ENCODE measurements at places on chromosomes 16 and 17. TPM values are rescaled to one million over a fixed set of nuclear protein-coding genes. Genes with fewer than 3 reads are reported as not detected.

The C1QTNF8 gene
- total RNA-seq: not detected

DNA sequence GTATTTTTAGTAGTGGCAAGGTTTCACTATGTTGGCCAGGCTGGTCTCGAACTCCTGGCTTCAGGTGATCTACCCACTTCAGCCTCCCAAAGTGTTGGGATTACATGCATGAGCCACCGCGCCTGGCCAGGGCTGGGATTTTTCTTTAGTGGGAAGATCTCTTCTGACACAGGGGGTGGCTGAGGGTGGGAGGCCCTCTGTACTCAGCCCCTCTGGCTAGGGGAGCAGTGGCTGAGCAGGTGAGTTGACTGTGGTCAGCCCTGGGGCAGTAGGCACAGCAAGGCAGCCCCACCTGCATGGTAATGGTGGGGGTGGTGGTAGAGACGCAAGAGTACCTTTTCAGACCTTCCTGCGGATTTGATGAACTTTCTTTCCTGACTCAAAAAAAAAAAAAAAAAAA, 12.3 kb upstream of the GPRC5B start:
- no peak overlapping the region for H3K4me3 ChIP-seq
- no peaks in the 10 kb centered on the region for H3K36me3 ChIP-seq
- no peak overlapping the region for H3K27ac ChIP-seq
- H3K27me3 ChIP-seq: no peaks in the 10 kb centered on the region
- H3K4me1 ChIP-seq: no peaks in the 10 kb centered on the region

GRCh38 chr17:35942588-35943186, 826 bp downstream of the LYZL6 start:
- H3K4me1 ChIP-seq: no peaks in the 10 kb centered on the region
- no peak overlapping the region for H3K27ac ChIP-seq
- no peak overlapping the region for H3K4me3 ChIP-seq

The HOXB1 gene
- total RNA-seq: not detected

GRCh38 chr17:55614061-55614460, 102.8 kb upstream of the SMIM36 start:
- no peak for DNase-seq
- H3K27ac ChIP-seq: no peak overlapping the region
- H3K4me1 ChIP-seq: no peaks in the 10 kb centered on the region
- no peaks in the 10 kb centered on the region for H3K27me3 ChIP-seq

DNA sequence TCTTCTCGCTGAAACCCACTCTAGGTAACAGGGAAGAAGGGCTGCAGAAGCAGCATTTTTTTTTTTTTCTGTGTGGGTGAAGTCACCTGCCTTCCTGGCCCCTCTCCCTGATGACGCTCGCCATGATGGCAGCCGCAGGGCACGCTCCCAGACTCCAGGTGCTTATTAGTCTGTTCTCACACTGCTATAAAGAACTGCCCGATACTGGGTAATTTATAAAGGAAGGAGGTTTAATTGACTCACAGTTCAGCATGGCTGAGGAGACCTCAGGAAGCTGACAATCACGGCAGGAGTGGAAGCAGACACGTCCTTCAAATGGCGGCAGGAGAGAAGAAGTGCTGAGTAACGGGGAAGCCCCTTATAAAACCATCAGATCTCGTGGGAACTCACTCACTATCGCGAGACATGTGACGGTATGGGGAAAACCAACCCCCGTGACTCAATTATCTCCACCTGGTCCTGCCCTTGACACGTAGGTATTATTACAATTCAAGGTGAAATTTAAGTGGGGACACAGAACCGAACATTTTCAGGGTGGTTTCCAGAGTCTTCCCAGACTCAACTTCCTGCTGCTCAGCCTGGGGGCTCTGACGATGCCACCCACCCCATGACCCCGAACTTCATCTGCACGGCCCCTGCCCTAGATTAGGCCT, 34.9 kb upstream of the NLRP1 start:
- no peak overlapping the region for H3K4me3 ChIP-seq
- no peak overlapping the region for H3K27ac ChIP-seq
- no peaks in the 10 kb centered on the region for H3K4me1 ChIP-seq
- DNase-seq: no peak

The PIRT gene
- total RNA-seq: not detected

- H3K4me1 ChIP-seq: peaks cover 42% of the 10 kb centered on the region
- H3K4me3 ChIP-seq: peak overlapping the region; percentile 50
- peak overlapping the region; percentile 100 for H3K27ac ChIP-seq
- H3K36me3 ChIP-seq: no peaks in the 10 kb centered on the region
- DNase-seq: no peak
Observed at GRCh38 chr17:43367737-43368242, 31.0 kb upstream of the ARL4D start.

The PRDM7 gene
- not detected for total RNA-seq

The SEPTIN12 gene
- not detected for total RNA-seq

DNA sequence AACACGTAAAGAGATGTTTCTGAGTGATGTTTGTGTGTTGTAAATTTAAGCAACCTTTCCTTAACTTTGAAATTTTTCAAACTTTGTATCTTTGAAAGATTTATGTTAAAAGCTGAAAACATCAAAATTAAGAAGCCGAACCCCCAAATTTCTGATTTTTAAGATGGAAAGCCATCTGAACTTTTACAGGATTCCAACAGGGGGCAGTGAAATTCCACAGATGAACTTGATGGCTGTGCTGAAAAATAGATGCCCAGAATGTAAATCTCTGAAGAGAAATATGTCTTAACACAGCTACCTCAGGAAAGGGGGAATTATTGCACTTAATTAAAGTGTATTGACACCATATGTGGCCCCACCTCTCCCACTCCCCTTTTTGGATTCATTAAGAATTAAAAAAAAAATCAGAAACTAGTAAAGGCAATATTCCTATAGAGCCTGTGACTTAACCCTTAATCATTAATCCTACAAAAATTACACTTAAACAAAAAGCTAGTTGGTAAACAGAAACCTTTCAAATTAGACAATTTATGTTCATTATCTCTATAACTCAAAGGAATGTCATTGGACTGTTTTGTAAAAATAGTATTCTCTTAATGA, 597.9 kb downstream of the KCNJ2 start:
- no peaks in the 10 kb centered on the region for H3K27me3 ChIP-seq
- no peaks in the 10 kb centered on the region for H3K36me3 ChIP-seq
- no peak overlapping the region for H3K27ac ChIP-seq
- no peaks in the 10 kb centered on the region for H3K4me1 ChIP-seq

The ATAD5 gene
- total RNA-seq: 0.46 TPM

GRCh38 chr16:20271893-20272292, 55.4 kb downstream of the GP2 start:
- H3K36me3 ChIP-seq: no peaks in the 10 kb centered on the region
- no peak overlapping the region for H3K27ac ChIP-seq
- DNase-seq: no peak
- no peaks in the 10 kb centered on the region for H3K4me1 ChIP-seq
- H3K4me3 ChIP-seq: no peak overlapping the region

DNA sequence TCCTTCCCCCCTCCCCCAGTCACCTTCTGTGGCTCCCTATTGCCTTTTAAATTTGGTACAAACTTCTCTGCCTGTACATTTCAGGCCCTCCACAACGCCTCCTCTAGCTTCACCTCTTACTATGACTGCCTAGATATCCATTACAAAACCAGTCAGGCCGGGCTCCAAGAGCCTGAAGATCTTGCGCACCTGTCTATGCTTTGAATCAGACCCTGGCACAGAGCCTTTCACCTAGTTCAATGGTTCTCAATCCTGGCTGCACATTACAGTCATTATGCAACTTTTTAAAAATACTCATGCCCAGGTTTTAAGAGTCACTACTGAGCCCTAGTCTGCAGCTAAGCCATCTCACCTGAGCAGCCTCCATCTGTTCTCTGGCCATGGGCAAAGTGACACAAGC, 1.6 kb upstream of the GAS7 start:
- peaks cover 10% of the 10 kb centered on the region for H3K27me3 ChIP-seq
- peaks cover 16% of the 10 kb centered on the region for H3K4me1 ChIP-seq
- no peak overlapping the region for H3K27ac ChIP-seq

DNA sequence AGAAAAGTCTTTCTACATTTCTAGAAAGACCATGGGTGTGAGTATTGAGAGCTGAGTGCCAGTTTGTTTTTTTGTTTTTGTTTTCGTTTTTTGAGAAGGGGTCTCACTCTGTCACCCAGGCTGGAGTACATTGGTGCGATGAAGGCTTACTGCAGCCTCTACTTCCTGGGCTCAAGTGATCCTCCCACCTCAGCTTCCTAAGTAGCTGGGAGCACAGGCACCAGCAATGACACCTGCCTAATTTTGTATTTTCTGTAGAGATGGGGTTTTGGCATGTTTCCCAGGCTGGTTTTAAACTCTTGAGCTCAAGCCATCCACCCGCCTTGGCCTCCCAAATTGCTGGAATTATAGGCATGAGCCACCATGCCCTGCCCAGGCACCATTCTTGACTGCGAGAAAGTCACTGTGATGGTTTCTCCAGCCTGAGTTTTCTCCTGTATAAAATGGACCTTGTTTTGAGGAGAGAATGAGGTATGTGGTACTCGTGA, 673.8 kb downstream of the MAF start:
- no peak for DNase-seq
- H3K36me3 ChIP-seq: no peaks in the 10 kb centered on the region
- no peaks in the 10 kb centered on the region for H3K27me3 ChIP-seq
- no peaks in the 10 kb centered on the region for H3K4me1 ChIP-seq
- H3K4me3 ChIP-seq: no peak overlapping the region

The C17orf107 gene
- 0.39 TPM for total RNA-seq

- peaks cover 38% of the 10 kb centered on the region for H3K4me1 ChIP-seq
- no peaks in the 10 kb centered on the region for H3K27me3 ChIP-seq
- peaks cover 60% of the 10 kb centered on the region for H3K36me3 ChIP-seq
- peak; percentile 45 for DNase-seq
- H3K27ac ChIP-seq: peak within 1 kb of the TSS; percentile 94
- H3K4me3 ChIP-seq: peak within 1 kb of the TSS; percentile 78
Observed at GRCh38 chr16:67936124-67936879, at the start of gene PSMB10. PSMB10 (minus strand) TSS chr16:67936850; CDS start chr16:67936749, 101 bp downstream.

The KRT222 gene
- total RNA-seq: not detected

The TEKT1 gene
- total RNA-seq: not detected

The TMEM114 gene
- 0.34 TPM for total RNA-seq

DNA sequence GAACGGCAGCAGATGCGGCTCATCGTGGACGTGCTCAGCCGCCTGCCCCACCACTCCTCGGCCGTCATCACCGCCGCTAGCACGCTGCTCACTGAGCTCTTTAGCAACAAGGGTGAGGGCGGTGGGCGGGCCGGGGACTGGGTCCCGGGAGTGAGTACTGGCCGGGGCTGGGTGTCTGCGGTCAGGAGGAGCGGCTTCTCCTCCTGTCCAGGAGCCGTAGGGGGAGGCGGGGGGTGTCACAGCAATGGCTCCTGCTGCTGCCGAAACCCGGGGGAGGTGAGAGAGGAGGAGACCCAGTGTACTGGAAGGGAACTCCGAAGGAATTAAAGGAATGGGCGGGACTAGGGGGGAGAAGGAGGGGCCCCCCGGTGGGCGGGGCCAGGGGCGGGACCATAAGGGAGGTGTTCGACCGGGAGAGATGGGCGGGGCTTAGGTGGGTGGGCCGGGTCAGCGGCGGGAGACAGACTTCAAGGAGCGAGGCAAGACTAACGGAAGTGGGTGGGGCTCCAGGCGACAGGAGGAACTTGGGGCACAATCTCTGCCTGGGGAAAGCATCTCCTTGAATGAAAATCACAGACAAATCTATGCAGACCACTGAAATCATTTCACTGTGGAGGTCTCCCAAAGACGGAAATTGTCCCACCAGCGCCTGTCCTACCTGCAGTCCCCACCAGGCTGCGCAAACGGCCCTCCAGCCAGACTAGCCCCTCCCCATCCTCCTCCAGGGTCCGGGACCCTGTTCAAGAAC, 2.4 kb downstream of the NAGS start:
- H3K4me1 ChIP-seq: peaks cover 18% of the 10 kb centered on the region
- peaks cover 22% of the 10 kb centered on the region for H3K27me3 ChIP-seq
- no peaks in the 10 kb centered on the region for H3K36me3 ChIP-seq

GRCh38 chr17:57629470-57629869, 115.6 kb downstream of the CCDC182 start:
- peaks cover 11% of the 10 kb centered on the region for H3K4me1 ChIP-seq
- no peak for DNase-seq

GRCh38 chr17:72591289-72592241, 470.7 kb downstream of the SOX9 start:
- H3K27ac ChIP-seq: no peak overlapping the region
- DNase-seq: peak; percentile 14
- no peaks in the 10 kb centered on the region for H3K36me3 ChIP-seq
- H3K4me1 ChIP-seq: peaks cover 20% of the 10 kb centered on the region
- peak overlapping the region; percentile 66 for H3K4me3 ChIP-seq
- peaks cover 65% of the 10 kb centered on the region for H3K27me3 ChIP-seq

The FAM171A2 gene
- total RNA-seq: 0.27 TPM

- H3K4me1 ChIP-seq: peaks cover 15% of the 10 kb centered on the region
- H3K4me3 ChIP-seq: no peak overlapping the region
- H3K27me3 ChIP-seq: no peaks in the 10 kb centered on the region
- H3K36me3 ChIP-seq: no peaks in the 10 kb centered on the region
- H3K27ac ChIP-seq: no peak overlapping the region
- DNase-seq: no peak
Observed at GRCh38 chr16:56204816-56205215, 13.5 kb downstream of the GNAO1 start.

DNA sequence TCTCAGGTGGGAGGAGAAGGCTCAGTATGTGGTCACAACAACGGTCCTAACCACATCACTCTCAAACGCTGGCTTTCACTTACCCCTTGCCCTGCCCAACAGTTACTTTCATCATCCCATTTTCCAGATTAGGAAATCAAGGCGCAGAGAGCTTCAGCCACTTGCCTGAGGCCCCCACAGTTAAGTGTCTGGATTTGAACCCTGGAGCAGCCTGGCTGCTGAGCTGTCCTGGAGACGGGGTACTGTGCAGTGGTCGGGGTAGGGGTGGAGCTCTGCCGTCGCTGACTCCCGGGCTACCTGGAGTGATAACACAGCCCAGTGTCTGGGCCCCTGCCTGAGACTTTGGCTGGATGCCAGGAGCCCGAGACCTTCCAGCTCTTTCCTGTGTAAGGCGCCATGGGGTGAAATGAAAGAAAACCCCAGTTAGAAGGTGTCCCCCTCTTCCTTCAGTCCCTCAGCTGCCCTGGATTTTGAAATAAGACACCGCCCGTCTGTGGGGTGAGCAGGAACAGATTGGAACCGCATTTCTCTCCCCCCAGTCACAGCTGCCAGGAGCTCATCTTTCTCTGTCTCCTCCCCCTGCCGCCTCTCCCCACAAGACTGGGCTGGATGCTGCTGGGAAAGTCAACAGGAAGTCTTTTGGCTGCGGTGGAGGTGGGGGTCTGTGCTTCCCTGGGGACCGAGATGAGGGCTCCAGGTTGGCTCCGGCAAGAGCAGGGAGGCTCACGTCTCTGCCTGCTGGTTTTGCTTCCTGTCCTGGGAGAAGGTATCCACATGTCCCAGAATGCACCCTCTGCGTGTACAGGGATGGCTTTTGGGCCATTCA, 280.2 kb downstream of the SEC14L1 start:
- no peak overlapping the region for H3K4me3 ChIP-seq
- no peaks in the 10 kb centered on the region for H3K27me3 ChIP-seq

- DNase-seq: no peak
- peak overlapping the region; percentile 84 for H3K27ac ChIP-seq
- H3K27me3 ChIP-seq: no peaks in the 10 kb centered on the region
- no peak overlapping the region for H3K4me3 ChIP-seq
- peaks cover 13% of the 10 kb centered on the region for H3K4me1 ChIP-seq
- H3K36me3 ChIP-seq: peaks cover 5% of the 10 kb centered on the region
Observed at GRCh38 chr17:45101546-45101882, 30.8 kb downstream of the PLCD3 start.
